ENCODE measurements at places on chromosomes 12 and 14.
A peak's percentile ranks its signal among the peaks of the same experiment; 100 is the strongest.

DNA sequence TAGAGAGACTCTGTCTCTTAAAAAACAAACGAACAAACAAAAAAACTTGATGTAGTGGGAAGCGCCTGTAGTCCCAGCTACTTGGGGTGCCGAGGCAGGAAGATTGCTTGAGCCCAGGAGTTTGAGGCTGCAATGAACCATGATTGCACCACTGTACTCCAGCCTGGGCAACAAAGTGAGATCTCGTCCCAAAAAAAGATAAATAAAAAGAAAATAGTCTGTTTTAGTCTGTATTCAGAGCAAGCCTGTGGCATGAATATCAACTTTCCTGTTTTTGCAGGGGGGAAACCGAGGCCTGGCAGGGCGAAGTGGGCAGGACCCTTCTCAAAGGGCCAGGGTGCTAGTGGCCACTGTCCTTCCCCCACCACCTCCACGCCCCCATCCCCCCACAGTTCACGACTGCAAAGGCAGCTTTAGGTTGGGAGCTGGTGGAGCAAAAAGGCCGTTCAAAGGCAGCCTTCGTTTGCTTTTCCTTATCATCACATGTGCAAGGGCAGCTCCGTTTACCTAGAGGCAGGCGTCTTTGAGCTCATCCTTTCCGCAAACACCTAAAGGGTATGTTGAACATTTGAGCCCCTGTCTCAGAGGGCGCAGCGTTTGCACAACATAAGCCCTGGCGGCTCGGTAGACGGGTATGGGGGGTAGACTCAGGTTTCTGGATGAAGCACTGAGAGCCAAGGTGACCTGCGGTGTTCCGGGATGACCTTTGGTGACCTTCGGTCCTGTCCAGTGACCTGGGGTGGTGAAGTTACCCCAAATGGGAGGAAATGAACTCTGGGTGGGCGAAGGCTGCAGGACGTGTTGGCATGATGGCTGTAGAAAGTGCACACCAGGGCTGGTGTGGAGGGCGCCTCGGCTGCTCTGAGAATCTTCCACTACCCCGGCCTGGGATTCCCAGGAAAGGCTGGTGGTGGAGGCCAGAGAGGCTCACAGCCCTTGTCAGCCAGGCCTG lies 8.7 kb upstream of the MEG3 start:
- no peak for DNase-seq

DNA sequence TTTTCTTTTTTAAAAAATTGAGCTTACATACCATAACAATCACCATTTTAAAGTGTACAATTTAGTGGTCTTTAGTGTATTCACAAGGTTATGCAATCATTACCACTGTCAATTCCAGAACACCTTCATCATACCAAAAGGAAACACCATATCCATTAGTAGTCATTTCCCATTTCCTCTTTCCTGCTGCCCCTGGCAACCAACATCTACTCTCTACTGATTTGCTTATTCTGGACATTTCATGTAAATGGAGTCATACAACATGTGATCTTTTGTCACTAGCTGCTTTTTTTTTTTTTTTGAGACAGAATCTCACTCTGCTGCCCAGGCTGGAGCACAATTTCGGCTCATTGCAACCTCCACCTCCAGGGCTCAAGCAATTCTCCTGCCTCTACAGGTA lies 66.8 kb upstream of the CFL2 start:
- peak; percentile 48 for DNase-seq

DNA sequence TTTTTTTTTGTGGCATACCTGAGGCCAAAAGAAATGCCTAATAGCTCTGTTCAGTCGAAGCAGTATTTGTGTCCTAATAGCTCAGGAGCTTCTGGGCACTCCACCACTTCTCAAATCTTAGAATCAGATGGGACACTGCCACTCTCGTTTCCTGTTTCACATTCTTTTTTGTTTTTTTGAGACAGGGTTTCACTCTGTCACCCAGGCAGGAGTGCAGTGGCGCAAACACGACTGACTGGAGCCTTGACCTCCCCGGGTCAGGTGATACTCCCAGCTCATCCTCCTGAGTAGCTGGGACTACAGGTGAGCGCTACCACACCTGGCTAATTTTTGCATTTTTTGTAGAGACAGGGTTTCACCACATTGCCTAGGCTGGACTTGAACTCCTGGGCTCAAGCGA lies 52.7 kb downstream of the SPPL3 start:
- DNase-seq: no peak

DNA sequence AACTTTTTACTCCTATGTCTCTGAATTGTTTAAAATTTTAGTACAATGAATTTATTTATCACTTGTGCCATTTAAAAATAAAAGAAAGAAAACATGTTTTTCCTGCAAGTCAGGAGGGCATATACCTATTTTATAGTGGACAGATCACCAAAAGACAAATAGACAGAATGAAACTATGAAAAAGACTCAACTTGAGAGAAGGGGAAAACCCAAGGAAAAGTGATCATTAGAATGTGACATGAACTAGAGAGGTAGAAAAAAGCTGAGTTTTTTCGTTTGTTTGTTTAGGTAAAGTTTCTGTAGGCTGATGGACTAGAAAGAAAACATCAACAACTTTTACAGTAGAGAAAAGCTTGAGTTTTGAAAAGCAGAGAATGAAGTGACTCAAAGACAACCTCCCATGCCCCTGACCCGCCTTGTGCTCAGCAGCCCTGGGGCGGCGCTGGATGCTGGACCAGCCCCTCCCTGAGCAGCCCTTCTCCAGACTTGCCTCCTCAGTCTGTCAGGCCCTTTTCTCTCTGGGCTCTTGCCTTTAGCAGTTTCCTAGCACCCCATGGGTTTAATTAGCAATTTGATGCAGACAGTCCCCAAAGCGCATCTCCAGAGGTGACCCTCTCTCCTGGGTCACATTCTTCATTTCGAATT lies 95.1 kb upstream of the ARID2 start:
- DNase-seq: no peak

- no peak for DNase-seq
These were observed 7.4 kb downstream of the AAAS start for GRCh38 chr12:53313996-53314395.

DNA sequence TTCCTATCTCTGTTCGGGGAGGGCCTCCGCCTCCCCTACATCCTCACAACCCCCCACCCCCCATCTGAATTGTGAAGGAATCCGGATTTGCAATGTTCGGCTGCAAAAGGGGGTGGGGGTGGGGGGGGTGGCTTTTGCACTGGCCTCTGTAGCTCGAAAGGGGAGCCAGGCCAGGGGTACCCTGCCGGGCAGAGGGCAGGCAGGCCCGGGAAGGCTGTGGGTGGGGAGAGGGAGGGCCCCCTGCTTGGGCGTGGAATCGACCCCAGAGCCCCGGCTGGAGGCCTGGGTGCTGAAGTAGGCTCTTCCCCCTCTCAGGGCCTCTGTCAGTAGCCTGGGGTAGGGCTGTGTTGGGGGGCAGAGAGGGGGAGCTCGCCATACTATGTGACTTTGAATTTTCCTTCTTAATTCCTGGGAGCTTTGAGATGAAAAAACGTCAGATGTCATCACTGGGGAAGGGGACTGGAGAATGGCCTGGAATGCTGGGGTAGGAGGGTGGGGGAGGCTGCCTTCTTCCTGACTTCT lies 1.1 kb downstream of the LRP1 start:
- no peak for DNase-seq

GRCh38 chr14:23168246-23168645 lies 15.2 kb downstream of the SLC7A8 start:
- no peak for DNase-seq

DNA sequence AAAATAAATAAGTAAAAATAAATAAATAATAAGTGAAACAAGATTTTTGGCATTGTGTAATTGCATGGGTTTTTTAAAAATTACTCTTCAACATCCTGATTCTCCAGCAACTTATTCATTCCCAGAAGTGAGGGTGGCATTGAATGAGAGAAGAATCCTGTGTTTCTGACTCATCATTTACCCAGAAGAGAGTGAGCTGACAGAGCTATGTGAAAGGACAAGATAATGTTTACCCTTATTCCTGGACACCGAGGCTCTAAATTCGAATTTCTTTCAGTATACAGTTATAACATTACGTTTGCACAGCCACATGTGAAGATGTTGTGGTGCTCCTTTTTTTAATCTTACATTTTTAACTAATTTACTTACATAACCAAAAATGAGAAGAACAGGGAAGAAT lies 36.4 kb downstream of the BBS10 start:
- peak; percentile 33 for DNase-seq

GRCh38 chr14:72690324-72690723 lies 203.6 kb downstream of the DPF3 start:
- DNase-seq: no peak

DNA sequence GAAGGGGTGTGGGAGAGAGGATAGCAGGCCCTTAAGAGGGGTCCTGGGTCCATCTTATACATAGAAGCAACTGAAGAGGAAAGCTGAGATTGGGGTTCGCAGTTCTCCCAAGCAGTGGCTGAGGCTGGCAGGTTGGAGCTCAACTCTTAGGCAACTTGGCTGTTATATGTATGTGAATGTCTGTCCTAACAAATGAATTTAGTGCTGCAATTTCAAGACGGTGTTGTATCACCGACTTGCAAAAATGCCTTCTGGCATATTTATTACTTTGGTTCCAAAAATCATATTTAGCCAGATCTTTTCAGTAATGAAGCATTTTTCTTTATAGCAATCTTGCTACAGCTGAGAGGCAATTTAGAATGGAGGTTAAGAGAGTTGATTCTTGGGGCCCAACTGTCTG lies 148.3 kb downstream of the AKAP6 start:
- no peak for DNase-seq

- DNase-seq: no peak
These were observed 115.0 kb downstream of the TMEM132C start for GRCh38 chr12:128381946-128382345.

GRCh38 chr14:89507926-89508460 lies 91.0 kb upstream of the FOXN3 start:
- DNase-seq: no peak

DNA sequence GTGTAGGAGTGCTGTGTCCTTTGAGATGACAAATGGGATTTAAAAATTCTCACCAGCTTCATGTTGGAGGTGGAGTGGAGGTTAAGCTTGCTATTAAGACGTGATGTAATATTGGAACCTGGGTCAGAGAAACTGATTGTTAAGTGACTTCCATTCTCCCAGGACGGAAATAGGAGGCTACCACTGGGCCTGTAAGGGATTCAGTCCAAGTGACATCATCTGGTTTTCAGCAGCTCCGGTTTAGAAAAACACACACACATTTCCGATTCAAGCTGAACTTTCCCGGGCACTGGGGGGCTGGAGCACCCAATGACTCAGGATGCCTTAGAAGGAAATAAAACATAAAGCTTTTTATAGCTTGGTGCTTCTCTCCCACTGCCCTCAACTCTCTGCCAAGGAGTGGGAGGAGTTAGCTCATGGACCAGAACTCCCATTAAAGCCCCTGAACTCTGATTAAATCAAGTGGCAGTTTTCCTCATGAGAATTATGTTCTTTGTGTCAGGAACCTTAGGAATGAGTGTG lies 12.4 kb downstream of the CALM1 start:
- DNase-seq: peak; percentile 92

GRCh38 chr12:107779077-107779831 lies 4.8 kb downstream of the ASCL4 start:
- no peak for DNase-seq

DNA sequence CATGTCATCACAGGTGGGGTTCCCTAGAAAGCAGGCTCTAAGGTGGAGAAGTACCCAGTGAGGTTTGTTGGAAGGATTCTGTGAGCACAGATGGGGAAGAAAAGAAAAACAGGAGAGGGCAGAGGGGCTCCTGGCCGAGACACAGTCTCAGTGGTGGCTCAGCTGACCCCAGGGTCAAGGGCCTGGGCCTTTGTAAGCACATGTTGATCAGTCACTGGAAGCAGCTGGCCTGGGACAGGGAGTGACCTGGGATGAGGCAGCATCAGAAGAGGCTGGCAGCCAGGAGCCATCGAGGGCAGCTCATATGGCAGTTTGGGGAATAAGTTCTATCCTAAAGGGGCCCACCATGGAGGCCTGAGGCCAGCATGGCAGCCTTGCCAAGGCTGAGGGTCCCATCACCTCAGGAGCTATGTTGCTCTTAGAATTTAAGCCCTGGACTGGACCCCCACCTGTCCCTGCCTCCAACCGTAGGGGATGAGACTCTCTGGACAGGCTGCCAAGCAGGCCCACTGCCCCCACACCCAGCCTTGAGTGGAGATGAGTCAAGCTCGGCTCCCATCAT lies 6.3 kb upstream of the TMEM179 start:
- no peak for DNase-seq

DNA sequence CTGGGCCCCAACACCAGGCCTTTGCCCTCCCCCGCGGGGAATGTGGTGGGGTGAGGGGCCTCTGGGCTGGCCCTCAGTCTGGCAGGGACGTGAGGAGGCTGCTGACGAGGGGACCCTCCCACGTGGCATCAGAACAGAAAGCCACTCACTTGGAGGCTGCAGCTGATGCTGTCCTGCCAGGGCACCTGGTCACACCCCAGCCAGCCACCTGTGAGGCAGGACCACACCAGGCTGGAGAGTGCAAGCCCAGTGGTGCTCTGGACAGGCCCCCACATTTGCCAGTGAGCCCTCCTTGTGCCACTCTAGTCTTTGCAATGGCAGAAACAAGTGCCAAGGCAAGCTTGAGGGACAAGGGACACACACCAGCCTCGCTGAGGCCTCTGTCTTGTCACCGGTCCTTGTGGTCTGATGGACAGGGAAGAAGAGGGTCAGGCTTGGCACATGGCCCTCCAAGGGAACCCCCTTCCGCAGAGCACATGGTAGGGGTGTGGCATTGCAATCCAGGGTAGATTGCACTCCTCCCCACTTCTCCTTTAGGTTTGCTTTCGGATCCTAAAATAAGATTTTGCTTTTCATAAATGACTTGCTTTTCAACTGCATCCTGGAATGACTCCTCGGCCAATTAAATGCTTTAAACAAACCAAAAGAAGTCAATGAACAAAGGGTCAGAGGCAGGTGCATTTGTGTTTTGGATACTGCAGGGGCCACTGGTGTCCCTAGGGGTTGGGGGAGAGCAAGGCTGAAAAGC lies 53.7 kb downstream of the CCDC88C start:
- no peak for DNase-seq

DNA sequence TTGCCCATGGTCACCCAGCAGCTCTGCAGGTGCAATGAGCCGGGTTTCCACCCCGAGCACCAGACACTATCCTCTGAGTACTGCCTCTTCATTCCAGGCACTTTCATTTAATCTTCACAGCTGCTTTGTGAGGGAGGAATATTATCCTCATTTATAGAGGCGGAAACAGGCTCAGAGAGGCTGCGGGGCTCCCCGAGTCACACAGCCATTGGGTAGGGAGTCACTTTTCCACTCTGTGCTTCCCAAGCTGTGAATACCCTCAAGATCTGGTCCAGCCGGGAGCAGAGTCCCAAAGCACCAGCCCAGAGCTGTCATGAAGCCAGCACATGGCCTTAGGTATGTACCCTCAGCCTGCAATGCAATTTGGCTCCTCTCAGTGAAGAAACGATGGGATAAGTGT lies 51.7 kb upstream of the RIN3 start:
- DNase-seq: no peak

DNA sequence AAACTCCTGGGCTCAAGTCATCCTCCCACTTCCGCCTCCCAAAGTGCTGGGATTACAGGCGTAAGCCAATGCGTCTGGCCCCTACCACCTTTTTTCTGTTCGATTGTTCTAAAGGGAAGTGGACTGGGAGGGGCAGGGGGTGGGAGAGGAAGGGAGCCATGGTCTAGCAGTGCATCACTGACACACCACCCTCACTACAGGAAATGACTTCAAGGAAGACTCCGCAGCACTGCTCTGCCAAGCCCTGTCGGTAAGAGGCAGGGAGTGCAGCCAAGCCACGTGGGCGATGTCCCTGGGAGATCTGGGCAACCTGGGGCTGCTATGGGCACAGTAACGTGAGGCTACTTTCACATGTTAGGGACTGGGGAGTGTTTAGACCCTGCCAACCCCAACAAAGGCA lies 18.0 kb downstream of the LRRC74A start:
- no peak for DNase-seq

All from AG08395 (cell line).